ENCODE measurements at places on chromosomes 12 and 14. TPM values are rescaled to one million over a fixed set of nuclear protein-coding genes. Genes with fewer than 3 reads are reported as not detected.

The MED6 gene
- total RNA-seq, result 23.0 TPM

The MAP1LC3B2 gene
- not detected for total RNA-seq

The SMCO2 gene
- not detected for total RNA-seq

The NFYB gene
- total RNA-seq, result 101 TPM

The TMTC1 gene
- total RNA-seq, result 26.8 TPM

The ZNF740 gene
- 16.3 TPM for total RNA-seq

The TTC6 gene
- total RNA-seq, result 7.3 TPM

The CPNE6 gene
- total RNA-seq, result not detected

The SLC22A17 gene
- total RNA-seq, result 13.7 TPM

The ADGRD1 gene
- 87.0 TPM for total RNA-seq

The NABP2 gene
- 15.2 TPM for total RNA-seq

The NEUROD4 gene
- not detected for total RNA-seq

The MEG3 gene
- total RNA-seq, result 14.6 TPM

The KRT78 gene
- total RNA-seq, result not detected

The WDR89 gene
- 7.3 TPM for total RNA-seq

The ALX1 gene
- total RNA-seq, result 0.89 TPM

The TPH2 gene
- total RNA-seq, result not detected

The SPTB gene
- total RNA-seq, result 3.0 TPM

The SMIM41 gene
- 25.1 TPM for total RNA-seq

The RNASE3 gene
- total RNA-seq, result 0.43 TPM

The LBHD2 gene
- not detected for total RNA-seq

The RPGRIP1 gene
- total RNA-seq, result 0.15 TPM

The SLC39A5 gene
- total RNA-seq, result not detected

The TRIM9 gene
- 0.89 TPM for total RNA-seq

The CLEC4D gene
- total RNA-seq, result 3.2 TPM

The ACRBP gene
- 1.8 TPM for total RNA-seq

The BEST3 gene
- not detected for total RNA-seq

The EGLN3 gene
- 5.9 TPM for total RNA-seq

The MMP19 gene
- 22.2 TPM for total RNA-seq

The MYH6 gene
- not detected for total RNA-seq

The EXOC3L4 gene
- total RNA-seq, result 7.6 TPM
